ENCODE measurements at places on chromosomes 7 and 10.

DNA sequence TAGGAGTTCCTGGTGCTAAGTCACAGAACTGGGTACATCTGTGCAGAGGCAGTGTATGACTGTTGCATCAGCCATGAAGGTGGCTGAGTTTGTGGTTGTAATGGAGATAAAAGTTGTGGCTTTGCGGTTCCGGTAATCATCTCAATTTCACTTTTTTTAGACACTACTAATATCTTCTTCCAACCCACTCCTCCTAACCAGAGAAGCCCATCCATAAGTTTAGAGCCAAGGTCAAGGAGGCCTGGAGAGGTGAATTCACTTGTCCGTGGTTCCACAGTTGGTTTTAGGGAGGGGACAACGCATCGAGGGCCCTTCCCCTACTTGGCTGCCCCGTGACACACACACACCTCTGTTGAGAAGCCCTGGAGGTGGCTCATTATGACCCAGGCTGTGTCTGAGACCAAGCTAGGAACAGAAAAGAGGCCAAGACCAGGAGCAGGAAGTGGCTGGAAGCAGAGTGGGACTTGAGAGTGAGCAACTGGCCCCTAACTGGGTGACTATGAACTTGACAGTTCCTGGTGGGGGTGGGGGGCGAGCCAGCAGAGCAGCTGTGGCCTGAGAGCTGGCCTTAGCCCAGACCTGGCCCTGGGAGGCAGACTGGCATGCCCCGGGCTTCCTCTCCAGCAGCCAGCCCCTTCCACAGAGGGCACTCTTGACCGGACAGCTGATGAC is 66.8 kb upstream of the COL13A1 start:
- DNase-seq: no peak

DNA sequence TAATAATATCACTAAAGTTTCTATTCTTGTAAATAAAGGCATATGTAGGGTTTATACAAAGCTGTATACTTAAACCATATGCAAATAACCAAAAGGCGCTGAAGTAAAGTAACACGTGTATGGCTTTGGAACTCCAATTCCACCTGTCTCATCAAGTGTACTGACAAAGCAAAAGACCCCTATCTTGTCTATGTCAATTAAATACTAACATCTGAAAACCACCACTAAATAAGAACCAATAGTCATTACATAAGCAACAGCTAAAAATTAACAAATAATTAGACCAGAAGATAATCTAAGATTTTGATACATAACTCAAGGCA is 93.9 kb downstream of the KMT2C start:
- DNase-seq: no peak

GRCh38 chr7:131336956-131337355 is 9.3 kb downstream of the MKLN1 start:
- DNase-seq: no peak

- no peak for DNase-seq
These were observed 637 bp downstream of the HSPA14 start for GRCh38 chr10:14838582-14839304.

GRCh38 chr7:90923541-90923997 is 327.4 kb downstream of the CDK14 start:
- no peak for DNase-seq

DNA sequence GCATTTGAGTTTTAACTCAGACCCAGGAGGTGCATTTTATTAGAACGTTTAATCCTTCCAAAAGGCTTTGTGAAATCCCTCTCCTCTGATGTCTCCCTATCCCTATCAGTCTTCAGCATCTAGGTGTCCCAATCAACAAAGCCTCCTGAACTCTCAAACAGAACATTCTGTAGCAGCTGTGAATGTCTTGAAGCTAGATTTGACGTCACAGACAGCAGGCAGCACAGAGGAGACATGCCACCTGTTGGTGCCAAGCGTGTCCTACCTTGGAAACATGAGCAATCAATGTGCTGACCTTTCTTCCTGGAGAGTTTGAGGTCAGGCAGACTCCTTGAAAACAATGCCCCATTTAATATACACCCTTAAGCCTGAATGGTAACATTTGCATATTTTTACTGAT is 125.5 kb downstream of the RNLS start:
- no peak for DNase-seq

DNA sequence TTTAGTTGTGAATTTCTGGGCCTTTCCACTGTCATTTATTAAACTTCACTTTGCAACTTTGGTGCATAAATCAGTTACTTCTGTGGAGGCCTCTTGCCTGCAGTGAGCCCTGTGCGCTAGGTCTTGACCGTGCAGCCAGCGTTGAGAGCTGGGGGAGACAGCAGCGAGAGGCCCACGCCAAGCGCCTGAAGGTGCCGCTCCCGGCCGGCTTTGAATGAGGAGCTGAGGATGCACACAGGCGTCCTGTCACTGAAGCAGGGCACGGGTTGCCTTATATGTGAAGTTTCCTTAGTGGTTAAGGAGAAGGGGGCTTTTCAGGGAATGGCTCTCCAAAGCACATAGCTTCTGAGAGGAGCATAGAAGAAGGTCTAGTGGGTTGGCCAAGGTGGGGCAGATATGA is 70.9 kb upstream of the CCNY start:
- no peak for DNase-seq

DNA sequence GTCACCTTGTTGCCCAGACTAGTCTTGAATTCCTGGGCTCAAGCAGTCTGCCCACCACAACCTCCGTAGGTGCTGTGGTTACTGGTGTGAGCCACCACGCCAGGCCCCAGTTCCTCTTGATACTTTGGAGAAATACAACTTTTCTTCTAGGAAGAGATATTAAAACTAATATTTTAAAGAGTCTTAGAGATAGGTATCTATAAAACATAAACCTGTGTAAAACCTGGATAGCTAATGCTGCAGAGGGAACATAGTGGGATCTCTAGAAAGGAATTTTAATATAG is 4.8 kb upstream of the GDI2 start:
- no peak for DNase-seq

DNA sequence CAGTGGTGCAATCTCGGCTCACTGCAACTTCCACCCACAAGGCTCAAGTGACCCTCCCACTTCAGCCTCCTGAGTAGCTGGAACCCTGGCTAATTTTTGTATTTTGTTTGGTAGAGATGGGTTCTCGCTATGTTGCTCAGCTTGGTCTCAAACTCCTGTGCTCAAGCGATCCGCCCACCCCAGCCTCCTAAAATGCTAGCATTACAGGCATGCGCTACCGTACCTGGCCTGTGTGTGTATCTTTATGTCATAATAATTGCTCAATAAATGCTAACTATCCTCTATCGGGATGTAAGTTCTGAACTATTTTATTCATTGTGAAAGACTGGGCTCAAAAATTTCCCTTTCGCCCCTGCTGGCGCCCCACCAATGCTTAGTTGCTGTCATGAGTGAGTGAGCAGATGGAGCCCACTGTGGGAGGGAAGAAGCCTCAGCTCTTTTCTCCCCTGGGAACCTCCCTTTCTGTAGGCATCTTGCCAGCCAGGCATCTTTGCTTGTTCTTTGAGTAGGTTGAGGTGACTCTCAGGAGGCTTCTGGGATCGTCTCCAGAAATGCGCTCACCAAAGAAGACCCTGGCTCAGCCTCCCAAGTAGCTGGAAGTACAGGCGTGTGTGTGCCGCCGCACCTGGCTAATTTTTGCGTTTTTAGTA is 38.3 kb downstream of the CAMK1D start:
- no peak for DNase-seq

- DNase-seq: no peak
These were observed 12.6 kb upstream of the HELLS start for GRCh38 chr10:94533027-94533426.

GRCh38 chr10:86942441-86943315 is 14.7 kb downstream of the MMRN2 start:
- DNase-seq: no peak

- no peak for DNase-seq
These were observed 114.8 kb downstream of the SPAG6 start for GRCh38 chr10:22460101-22460500.

- no peak for DNase-seq
These were observed 885.7 kb upstream of the CELF2 start for GRCh38 chr10:10132009-10132408.

DNA sequence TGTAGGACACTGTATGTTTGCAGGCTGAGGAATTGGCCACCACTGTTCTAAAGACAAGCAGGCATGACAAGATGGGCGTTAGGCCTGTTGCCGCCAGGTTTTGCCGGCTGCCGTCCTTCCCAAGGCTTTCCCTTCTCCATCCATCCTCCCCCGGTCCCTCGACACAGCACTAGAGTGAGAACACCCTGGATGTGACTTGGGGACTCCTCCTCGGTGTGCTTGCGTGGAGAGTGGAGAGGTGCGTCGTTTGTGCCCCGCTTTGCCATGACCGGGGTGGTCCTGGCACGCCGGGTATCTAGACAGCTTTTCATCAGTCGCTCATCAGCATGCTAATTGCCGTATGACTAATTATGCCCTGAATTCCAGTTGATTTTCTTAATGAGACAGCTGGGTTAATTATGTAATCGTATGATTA is 206.6 kb upstream of the SH2B2 start:
- no peak for DNase-seq

DNA sequence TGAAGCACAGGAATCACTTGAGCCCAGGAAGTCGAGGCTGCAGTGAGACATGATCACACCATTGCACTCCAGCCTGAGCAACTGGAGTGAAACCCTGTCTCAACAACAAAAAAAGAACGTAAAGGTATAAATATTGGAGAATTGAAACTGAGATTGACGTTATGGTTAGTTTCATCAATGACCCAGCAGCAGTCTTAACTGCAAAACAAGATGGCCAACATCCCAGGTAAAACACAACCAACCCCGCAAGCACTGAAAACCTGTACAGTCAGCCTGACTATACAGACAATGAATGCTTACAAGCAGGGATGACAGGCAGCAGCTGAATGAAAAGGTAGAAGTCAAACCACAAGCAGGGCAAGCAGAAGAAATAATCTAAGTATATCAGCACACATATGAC is 34.7 kb downstream of the WAPL start:
- DNase-seq: no peak

DNA sequence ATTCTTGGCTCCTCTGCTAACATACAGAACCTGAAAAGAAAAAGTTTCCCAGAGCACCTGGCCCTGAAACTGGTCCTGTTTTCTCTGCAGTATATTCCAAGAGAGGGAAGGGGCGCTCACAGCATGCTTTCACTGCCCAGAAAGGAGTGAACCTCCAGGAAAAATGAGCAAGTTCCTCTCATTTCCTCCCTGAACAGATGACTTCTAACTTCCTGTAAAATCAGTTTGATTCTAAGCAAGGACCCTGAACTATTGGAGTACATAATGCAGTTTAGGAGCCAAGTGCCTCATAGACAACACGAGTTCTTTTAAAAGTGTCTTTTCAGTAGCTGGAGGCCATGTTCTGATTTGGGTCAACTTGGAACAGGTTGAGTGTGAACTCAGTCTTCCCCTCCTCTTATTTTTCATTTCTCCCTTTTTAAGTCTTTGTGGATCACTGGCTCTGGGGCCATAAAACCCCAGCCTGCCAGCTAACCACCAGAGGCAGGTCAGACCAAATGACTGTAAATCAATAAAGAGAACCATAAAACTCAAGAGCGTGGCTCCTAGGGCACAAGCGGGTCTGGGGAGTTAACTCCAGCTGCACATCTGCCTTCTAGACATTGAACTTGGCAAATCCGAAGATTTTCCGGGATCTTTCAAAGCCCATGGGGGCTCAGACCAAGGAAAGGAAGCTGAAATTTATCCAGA is 5.9 kb upstream of the LRRC18 start:
- DNase-seq: no peak

- no peak for DNase-seq
These were observed 371.0 kb upstream of the MTPN start for GRCh38 chr7:136348142-136348541.

- DNase-seq: no peak
These were observed 57.8 kb downstream of the MINDY3 start for GRCh38 chr10:15802375-15802949.

DNA sequence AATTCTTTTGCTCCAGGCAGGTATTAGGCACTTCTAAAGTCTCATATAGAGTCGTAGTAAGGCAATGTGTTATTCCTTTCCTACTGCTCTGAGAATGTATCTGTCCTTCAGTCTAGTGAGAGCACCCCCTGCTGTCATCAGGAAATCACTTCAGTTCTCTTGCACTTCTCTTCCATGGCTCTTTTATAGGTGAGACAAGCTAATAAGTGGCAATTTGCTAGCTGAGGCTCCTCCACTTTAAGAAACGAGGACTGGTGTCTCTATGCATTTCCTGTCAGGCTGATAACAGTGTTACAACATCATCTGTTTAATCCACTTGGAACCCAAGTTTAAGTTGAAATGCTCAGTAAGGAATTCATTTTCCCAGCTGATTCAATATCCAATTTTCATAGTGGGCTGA is 350.6 kb downstream of the TFEC start:
- DNase-seq: no peak

DNA sequence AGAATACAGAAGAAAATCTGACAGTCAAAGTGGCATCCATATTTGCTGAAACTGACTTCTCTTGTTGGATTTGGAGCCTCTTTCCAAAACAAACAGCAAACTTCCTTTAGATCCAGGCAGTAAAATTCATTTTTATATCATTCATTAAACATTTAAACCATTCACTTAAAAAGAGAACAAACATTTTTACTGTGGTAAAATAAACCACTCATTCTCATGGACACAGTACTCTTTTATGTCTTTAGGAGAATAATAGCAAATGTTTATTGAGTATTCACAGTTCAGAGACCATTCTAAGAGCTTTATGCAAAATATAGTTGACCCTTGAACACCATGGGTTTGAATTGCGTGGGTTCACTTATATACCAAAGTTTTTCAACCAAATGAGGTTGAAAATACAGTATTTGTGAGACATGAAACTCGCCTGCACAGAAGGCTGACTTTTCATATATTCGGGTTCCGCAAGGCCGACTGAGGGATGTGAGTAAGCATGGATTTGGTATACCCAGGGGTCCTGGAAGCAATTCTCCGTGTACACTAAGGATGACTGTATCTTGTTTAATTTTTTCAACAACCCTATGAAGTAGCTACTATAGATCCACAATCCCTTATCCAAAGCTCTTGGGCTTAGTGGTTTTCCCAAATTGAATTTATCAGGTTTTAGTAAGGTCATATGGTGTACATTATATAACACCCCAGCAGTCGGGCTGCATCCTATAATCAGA is 49.1 kb downstream of the ATXN7L1 start:
- DNase-seq: no peak

DNA sequence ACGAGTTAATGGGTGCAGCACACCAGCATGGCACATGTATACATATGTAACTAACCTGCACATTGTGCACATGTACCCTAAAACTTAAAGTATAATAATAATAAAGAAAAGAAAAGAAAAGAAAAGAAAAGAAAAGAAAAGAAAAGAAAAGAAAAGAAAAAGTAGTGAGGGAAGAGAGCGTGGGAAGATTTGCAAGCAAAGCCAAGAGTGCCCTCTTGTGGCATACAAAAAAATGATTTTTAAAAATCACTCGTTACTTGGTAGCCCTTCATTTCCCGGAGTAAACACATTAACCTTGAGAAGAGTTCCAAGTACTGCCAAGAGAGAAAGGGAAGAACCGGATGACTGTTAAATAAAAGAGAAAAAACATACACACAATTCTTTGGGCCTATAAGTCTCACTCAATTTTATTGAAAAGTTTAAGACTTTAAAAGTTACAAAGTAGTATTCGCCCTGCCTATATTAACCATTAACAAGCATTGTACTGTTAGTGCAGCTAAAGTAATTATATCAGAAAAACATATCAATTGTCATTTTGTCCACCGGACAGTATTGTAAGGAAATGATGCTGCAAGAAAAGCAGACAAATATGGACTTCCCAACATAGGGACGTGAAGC is 6.2 kb upstream of the CH25H start:
- no peak for DNase-seq

Measured in NCI-H2029 treated with DMSO at 0.1 percent for 48 hours (cell line).